Activated CD8-positive, alpha-beta T cell treated with anti-CD3 and anti-CD28 coated beads, Interleukin-2, amount 10 ng/mL, durations not matched to agents 7 days and 5 days (primary cell): ENCODE measurements at places on chromosomes 2 and 18. TPM values are rescaled to one million over a fixed set of nuclear protein-coding genes. Genes with fewer than 3 reads are reported as not detected.

DNA sequence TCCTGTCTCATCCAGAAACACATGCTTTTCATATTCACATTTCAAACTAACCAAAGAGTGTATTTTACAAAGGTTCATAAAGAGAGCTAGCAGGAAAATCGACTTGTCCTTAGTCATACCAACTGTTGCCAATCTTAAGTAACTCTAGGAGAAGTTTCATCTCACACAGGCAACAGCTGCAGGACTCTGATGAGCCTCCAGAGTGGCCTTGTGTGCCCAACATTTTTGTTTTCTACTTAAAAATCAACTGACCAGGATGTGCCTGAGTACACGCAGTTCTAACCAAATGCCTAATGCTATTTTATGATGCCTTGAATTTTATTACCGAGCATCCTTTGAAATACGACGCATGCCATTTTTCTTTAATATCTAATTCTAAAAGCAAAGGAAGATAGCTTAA lies 595.9 kb upstream of the LRRTM4 start:
- no peak overlapping the region for H3K4me3 ChIP-seq
- H3K36me3 ChIP-seq, result no peaks in the 10 kb centered on the region
- H3K27me3 ChIP-seq, result no peaks in the 10 kb centered on the region
- no peak for DNase-seq

- peaks cover 49% of the 10 kb centered on the region for H3K27me3 ChIP-seq
- peaks cover 13% of the 10 kb centered on the region for H3K4me1 ChIP-seq
- no peak overlapping the region for H3K4me3 ChIP-seq
- H3K36me3 ChIP-seq, result no peaks in the 10 kb centered on the region
- no peak overlapping the region for H3K27ac ChIP-seq
- no peak for DNase-seq
These were observed 4.4 kb downstream of the ANKRD29 start for GRCh38 chr18:23658285-23658684.

- peaks cover 18% of the 10 kb centered on the region for H3K27me3 ChIP-seq
- H3K36me3 ChIP-seq, result no peaks in the 10 kb centered on the region
- no peak overlapping the region for H3K4me3 ChIP-seq
- H3K27ac ChIP-seq, result no peak overlapping the region
These were observed 31.0 kb upstream of the GALNT3 start for GRCh38 chr2:165825041-165825440.

DNA sequence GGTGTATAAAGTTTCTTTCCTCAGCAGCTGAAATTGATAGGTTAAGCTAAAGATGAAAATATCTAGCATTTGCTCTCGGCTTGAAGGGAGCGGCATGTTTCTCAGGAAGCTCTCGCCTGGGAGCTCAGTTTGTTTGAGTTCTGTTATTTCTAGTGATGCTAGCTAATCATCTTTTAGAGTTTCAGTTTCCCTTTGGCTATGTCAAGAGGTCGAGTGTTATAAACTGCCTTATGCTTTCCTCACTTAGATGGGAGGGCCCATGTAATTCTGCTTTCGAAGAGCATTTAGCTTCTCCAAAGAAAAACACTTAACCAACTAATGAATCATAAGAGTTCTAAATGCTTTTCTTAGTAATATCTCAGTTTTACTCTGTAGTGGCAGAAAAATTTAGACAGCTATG lies 33.6 kb downstream of the PLCL1 start:
- peaks cover 23% of the 10 kb centered on the region for H3K4me1 ChIP-seq
- H3K27ac ChIP-seq, result peak overlapping the region; percentile 62
- H3K4me3 ChIP-seq, result peak overlapping the region; percentile 63
- no peaks in the 10 kb centered on the region for H3K36me3 ChIP-seq
- DNase-seq, result peak; percentile 35

AQP12A gene
- total RNA-seq, result not detected

DNA sequence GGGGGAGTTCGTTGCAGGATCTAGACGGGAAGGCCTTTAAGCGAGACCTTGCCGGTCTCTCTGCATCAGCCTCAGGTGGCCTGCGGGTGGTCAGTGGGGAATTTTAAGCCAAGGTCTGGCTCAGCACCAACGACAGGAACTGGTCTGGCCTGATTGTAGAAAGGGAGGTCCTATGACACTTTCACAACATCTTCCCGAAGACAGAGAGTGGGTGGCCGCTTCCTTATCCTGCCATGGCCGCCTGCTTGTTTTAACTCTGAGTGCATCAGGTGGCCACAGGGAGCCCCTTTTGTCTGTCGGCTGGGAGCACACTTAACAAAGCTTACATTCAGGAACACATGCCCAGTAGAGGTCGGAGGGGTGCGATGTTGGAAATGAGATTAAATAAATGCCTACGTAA lies 363.7 kb upstream of the MYT1L start:
- no peak overlapping the region for H3K4me3 ChIP-seq
- no peaks in the 10 kb centered on the region for H3K36me3 ChIP-seq
- peaks cover 6% of the 10 kb centered on the region for H3K4me1 ChIP-seq
- peaks cover 2% of the 10 kb centered on the region for H3K27me3 ChIP-seq
- no peak for DNase-seq
- H3K27ac ChIP-seq, result no peak overlapping the region

DNA sequence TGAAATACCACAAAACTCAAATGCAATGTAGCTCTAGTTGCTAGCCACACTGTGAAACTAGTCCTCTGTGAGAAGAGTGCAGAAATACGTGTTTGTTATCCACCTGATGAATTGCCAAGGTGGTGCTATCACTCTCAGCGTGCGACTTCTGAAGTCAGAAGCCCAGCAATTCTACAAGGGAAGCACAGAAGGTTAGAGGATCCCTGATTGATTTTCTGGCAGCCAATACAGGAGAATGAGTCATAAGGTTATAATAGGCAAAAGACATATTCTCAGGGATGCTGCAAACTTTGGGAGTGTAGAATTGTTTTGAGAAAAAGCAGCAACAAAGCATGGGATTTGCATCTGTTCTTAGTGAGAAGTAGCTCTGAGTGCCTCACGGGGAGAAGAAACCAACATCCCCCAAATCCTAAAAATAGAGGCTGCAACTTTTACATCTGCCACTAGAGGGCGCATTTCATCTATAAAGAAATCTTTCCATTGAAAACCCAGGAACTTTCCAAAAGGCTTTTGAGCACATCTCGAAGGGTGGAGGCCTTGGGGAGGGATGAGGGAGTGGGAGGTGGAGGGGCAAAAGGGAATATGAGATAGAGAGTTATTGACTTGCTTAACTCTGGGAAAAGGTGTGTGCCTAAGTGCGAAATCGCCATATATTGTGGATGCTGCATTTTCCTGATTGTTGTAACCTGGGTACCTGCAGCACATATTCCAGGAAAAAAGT lies 78.0 kb downstream of the TMEM182 start:
- no peak overlapping the region for H3K4me3 ChIP-seq
- no peaks in the 10 kb centered on the region for H3K36me3 ChIP-seq
- H3K27ac ChIP-seq, result no peak overlapping the region
- no peaks in the 10 kb centered on the region for H3K4me1 ChIP-seq
- DNase-seq, result peak; percentile 57

GRCh38 chr2:8076448-8077342 lies 605.2 kb upstream of the ID2 start:
- H3K4me3 ChIP-seq, result peak overlapping the region; percentile 44
- H3K27ac ChIP-seq, result peak overlapping the region; percentile 59
- peaks cover 21% of the 10 kb centered on the region for H3K4me1 ChIP-seq
- DNase-seq, result peak; percentile 49

BABAM2 gene
- total RNA-seq, result 47.0 TPM

GRCh38 chr2:176832086-176832485 lies 380.5 kb upstream of the HNRNPA3 start:
- no peaks in the 10 kb centered on the region for H3K27me3 ChIP-seq
- no peak overlapping the region for H3K27ac ChIP-seq
- no peaks in the 10 kb centered on the region for H3K36me3 ChIP-seq
- H3K4me3 ChIP-seq, result no peak overlapping the region
- H3K4me1 ChIP-seq, result peaks cover 28% of the 10 kb centered on the region

DNA sequence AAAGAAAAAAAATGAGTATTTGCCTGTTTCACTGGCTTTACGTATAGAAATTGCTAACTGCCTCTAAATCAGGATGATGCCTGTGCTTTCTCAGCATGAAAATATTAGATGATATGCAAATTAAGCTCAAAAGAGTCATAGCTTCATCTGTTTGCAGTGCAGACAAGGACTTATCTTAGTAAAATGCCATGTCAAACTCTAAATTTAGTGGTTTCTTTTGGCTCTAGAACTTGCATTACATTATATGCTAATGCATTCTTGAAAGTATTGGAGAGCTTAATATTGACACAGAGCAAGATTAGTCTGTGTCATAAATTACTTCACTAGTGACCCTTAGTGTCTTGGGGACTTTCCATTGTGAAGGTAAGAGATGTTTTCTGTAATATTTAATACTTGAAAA lies 1109.1 kb upstream of the NRXN1 start:
- H3K27ac ChIP-seq, result no peak overlapping the region
- no peaks in the 10 kb centered on the region for H3K4me1 ChIP-seq
- H3K27me3 ChIP-seq, result no peaks in the 10 kb centered on the region
- DNase-seq, result no peak
- no peaks in the 10 kb centered on the region for H3K36me3 ChIP-seq

GRCh38 chr2:20578895-20579825 lies 71.7 kb downstream of the HS1BP3 start:
- DNase-seq, result no peak
- H3K27ac ChIP-seq, result no peak overlapping the region
- H3K27me3 ChIP-seq, result no peaks in the 10 kb centered on the region
- no peak overlapping the region for H3K4me3 ChIP-seq

DNA sequence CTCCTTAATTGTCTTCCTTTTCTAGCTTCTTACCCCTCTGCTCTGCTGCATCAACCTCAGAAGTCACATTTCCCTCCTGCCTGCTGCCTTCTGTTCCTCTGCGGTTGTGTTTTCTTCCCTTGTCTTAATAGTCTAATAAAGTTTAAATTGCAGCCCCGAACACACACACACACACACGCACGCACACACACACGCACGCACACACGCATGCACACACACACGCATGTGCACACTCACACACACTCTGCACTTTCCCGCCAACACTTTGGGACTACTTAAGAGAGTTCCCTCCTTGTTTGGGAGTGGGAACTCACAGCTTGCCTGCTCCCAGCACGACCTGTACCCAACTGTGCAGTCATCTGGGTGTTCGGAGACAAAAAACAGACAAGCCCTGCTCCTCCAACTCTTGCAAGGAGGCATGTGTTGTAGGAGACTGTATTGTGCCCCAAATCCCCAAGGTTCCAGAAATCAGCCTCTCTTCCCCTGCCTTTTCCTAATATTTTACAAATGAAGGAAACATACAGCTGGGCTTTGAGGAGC lies 99.1 kb downstream of the SETBP1 start:
- H3K4me1 ChIP-seq, result peaks cover 6% of the 10 kb centered on the region
- H3K36me3 ChIP-seq, result no peaks in the 10 kb centered on the region
- H3K27ac ChIP-seq, result no peak overlapping the region
- H3K4me3 ChIP-seq, result no peak overlapping the region
- peaks cover 9% of the 10 kb centered on the region for H3K27me3 ChIP-seq

- H3K27me3 ChIP-seq, result no peaks in the 10 kb centered on the region
- no peak for DNase-seq
- H3K4me3 ChIP-seq, result no peak overlapping the region
These were observed 291.1 kb downstream of the SLC8A1 start for GRCh38 chr2:40160751-40161218.

DNA sequence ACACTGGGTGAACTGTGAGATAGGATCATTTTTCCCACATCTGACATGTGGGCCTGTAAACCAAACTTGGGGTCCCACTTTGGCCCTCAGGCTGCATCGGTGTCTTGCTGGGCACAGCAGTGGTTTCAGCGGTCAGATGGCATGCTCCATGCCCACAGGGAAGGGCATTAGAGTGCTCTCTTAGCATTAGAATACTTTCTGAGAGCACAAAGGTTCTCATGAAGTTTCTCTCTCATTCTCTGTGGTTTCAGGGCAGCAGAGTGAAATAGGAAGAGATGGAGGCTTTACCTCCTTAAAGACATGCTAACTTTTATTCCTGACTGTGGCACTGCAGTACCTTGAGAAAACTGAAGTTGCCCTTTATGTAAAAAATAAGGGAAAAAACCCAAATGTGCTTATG lies 36.6 kb upstream of the GATA6 start:
- no peaks in the 10 kb centered on the region for H3K27me3 ChIP-seq
- H3K27ac ChIP-seq, result no peak overlapping the region
- no peaks in the 10 kb centered on the region for H3K36me3 ChIP-seq
- H3K4me1 ChIP-seq, result no peaks in the 10 kb centered on the region

DNA sequence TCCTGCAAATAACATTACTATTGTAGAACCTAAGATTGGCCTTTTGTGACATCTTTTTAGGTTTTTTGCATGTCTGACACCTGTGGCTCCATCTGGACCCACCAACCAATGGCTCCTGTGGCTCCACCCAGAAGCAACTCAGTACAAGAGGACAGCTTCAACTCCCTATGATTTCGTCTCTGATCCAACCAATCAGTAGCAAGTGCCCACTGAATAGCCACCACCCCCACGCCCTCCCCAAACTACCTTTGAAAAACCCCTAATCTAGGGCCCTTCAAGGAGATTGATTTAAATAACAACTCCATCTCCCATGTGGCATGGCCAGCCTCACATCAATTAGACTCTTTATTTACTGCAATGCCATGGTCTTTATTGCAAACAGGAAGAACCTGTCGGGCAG lies 23.6 kb downstream of the MPP4 start:
- peaks cover 8% of the 10 kb centered on the region for H3K27me3 ChIP-seq
- H3K27ac ChIP-seq, result no peak overlapping the region
- DNase-seq, result no peak
- no peaks in the 10 kb centered on the region for H3K4me1 ChIP-seq
- no peaks in the 10 kb centered on the region for H3K36me3 ChIP-seq

NGEF gene
- not detected for total RNA-seq

SESTD1 gene
- 15.4 TPM for total RNA-seq

DNA sequence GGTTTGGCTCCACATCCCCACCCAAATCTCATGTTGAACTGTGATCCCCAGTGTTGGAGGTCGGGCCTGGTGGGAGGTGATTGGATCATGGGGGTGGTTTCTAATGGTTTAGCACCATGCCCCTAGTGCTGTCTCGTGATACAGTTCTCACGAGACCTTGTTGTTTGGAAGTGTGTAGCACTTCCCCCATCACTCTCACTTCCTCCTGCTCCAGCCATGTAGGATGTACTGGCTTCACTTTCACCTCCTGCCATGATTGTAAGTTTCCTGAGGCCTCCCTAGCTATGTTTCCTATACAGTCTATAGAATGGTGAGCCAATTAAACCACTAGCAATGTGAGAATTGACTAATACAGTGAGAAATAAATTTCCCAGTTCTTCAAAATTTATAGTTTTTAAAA lies 325.9 kb downstream of the FSIP2 start:
- no peak overlapping the region for H3K27ac ChIP-seq
- no peak for DNase-seq
- H3K4me3 ChIP-seq, result no peak overlapping the region
